Gastrocnemius medialis (tissue), 4 donors: ENCODE measurements at places on chromosomes 1 and 21.

- peaks cover 57% of the 10 kb centered on the region for H3K36me3 ChIP-seq
- H3K4me1 ChIP-seq = peaks cover 20% of the 10 kb centered on the region
Observed at GRCh38 chr1:207323425-207324225, 2.1 kb downstream of the CD55 start.

DNA sequence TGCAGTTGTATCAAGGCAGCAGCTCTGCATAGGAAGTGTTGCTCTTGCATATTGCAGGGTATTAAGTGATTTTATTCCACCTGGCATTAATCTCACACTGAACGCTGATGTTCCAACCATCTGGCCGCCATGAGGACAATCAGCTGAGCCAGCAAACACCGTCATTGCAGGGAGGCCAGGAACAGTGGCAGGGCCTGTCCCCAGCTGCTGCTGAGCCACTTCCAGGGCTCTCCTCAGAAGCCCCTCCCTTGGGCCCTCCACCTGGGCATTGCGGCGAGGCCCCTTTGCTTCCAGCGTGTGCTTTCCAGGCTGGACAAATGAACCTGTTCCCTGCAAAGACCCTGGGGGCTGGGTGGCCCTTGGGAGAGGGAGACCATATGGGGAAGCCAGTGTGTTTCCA is 171.6 kb upstream of the C1orf174 start:
- DNase-seq = no peak
- H3K36me3 ChIP-seq = no peaks in the 10 kb centered on the region
- no peaks in the 10 kb centered on the region for H3K4me1 ChIP-seq
- no peak overlapping the region for H3K27ac ChIP-seq
- no peak overlapping the region for H3K4me3 ChIP-seq

DNA sequence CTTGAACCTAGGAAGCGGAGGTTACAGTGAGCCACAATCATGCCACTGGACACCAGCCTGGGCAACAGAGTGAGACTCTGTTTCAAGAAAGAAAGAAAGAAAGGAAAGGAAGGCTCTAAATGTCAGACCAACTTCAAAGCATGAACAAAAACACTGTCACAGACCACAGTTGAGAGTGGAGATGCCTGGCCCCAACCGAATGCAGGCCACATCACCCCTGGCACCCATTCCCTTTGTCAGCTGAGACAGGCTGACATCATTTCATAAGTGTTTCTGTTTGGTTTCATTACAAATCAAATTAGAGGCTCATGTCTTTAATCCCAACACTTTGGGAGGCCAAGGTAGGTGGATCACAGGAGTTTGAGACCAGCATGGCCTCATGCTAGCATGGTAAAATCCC is 28.6 kb upstream of the NADK start:
- no peak overlapping the region for H3K27ac ChIP-seq
- H3K27me3 ChIP-seq = no peaks in the 10 kb centered on the region
- H3K4me3 ChIP-seq = no peak overlapping the region
- peaks cover 40% of the 10 kb centered on the region for H3K36me3 ChIP-seq
- peaks cover 4% of the 10 kb centered on the region for H3K4me1 ChIP-seq

GRCh38 chr21:42525029-42525581 is 11.5 kb downstream of the SLC37A1 start:
- peak overlapping the region; percentile 87 for H3K27ac ChIP-seq
- no peaks in the 10 kb centered on the region for H3K27me3 ChIP-seq
- peak overlapping the region; percentile 52 for H3K4me3 ChIP-seq
- H3K36me3 ChIP-seq = no peaks in the 10 kb centered on the region
